ENCODE measurements at places on chromosomes 1 and 21.

GRCh38 chr1:15283526-15283925 is 36.5 kb downstream of the FHAD1 start:
- DNase-seq, result no peak

DNA sequence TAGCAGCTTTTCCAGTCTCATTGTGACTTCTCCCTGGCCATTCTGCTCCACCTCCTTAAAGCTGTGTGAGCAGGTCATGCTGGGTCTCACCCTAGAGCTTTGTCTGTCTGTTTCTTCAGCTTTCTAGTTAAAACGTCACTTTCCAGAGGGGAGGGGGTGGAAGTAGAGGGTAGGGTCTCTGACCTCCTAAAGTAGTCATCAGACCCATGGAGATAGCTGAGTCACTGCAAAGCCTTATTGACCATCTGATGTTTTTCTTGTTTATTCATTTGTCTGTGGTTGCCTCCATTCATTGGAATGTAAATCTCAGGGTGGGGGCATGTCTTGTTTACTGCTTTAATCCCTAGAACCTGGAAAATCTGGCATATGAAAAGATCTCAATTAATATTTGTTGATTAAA is 52.7 kb downstream of the ELF3 start:
- no peak for DNase-seq

- no peak for DNase-seq
These were observed 1.1 kb downstream of the CEP350 start for GRCh38 chr1:179955731-179956130.

DNA sequence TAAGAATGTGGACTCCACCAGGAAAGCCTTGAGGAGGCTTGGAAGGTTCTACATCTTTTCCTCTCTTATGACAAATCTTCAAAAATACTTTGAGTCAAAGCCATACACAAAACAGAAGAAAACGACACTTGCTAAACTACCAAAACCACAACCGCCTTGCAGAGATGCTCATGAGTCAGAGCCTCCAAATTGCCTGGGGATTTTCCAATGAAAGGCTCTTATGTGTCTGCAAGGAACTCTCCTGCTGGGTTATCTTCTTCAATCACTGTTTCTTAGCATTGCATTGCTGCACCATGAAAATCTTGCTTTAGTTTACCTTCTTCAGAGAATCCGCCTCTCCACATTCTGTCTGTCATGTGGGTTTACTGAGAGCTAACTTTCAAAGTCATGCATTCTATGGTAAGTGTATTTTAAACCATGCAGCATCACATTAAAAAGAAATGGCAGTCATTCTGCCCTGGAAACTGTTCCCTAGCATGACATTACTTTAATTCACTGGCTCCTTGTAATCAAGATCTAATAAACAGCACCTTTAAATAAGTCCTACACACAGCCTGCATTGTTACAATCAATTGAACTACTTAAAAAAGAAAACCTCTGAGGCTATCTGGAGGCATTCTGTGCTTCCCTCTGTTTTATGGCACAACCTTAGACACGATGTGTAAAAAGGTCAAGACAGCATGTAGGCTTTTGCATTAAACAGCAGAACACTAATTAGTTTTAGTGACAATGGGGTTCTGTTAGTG is 210.0 kb upstream of the FOXD3 start:
- DNase-seq, result no peak

DNA sequence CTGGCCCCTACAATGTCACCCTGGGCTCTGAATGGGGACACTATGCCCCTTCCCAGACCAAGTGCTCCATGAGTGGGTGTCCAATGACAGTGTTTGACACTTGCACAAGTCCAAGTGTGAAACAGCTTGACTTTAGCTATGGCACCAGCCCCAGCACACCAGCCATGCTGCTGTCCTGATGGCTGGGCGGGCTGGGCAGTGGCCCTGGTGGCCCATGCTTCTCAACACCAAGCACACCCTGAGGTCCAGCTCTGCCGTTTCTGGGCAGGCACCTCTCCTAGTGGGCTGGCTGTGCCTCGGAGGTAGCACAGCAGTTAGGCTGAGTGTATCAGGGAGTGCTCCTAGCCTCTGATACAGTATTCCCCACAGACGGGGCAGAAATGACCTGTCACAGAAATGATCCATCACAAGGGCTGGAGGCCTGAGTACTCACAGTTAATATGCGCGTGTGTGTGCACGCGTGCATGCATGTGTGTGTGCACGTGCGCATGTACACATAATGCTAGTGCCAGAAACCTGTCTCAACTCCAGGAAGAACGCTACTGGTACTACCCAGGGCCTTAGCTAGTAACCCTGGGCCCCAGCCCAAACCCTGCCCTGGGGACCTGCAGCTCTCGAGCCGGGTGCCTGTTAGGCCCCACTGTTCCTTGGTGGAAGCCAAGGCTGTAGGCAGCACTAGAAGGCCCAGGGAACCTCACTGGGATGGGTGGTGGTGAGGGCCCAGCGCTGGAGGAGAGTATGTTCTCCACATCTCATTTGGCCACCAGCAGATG is 134.0 kb downstream of the DMRTB1 start:
- no peak for DNase-seq

- DNase-seq, result no peak
These were observed 1.3 kb downstream of the SH2D2A start for GRCh38 chr1:156815307-156815826.

GRCh38 chr1:35394386-35394785 is 125.9 kb downstream of the ZMYM4 start:
- DNase-seq, result no peak

Data from cerebellar nuclear complex (tissue), 1 donor.